ENCODE measurements at places on chromosomes 3 and 15.

GRCh38 chr15:48614051-48614450 is 31.5 kb downstream of the FBN1 start:
- DNase-seq = no peak

- no peak for DNase-seq
Measured at GRCh38 chr3:107416138-107416537, 38.9 kb downstream of the CCDC54 start.

DNA sequence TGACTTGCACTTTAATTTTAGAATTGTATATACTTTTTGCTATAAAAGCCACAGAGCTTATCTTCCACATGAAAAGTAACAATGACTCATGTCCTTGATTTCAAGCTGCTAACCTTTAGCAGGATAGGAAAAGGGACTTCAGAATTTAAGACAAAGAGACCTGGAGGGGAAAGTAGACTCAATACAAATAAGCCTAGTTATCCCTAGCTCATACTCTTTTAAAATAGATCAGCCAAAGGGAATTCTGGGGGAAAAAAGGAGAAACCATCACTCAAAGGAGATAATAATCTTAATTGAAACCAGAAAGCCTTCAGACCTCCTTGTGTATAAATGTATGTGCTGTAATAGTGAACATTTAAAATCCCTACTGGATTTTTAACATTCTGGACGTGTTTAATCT is 930.3 kb downstream of the NTRK3 start:
- no peak for DNase-seq

GRCh38 chr3:197540961-197541377 is 14.8 kb downstream of the BDH1 start:
- DNase-seq = no peak

DNA sequence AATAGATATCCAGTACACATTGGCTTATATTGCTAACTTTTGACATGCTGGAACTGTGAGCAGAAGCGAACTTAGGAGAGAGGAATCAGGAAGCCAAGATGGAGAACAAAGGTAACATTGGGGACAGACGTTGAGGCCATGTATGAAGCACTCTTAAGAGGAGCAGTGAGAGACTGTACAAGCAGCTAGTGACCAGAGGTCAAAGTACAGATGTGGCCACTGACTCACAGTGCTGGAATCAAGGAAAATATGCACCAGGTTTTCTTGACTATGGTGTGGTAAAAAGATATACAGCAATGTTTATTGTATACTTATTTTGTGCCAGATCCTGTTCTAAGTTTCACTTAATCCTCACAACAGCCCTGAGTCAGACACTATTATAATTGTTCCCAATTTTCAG is 2.0 kb upstream of the IL20RB start:
- DNase-seq = no peak

GRCh38 chr3:197203714-197204146 is 94.7 kb downstream of the DLG1 start:
- no peak for DNase-seq

- no peak for DNase-seq
Measured at GRCh38 chr15:47431501-47431900, 285.8 kb upstream of the SEMA6D start.

DNA sequence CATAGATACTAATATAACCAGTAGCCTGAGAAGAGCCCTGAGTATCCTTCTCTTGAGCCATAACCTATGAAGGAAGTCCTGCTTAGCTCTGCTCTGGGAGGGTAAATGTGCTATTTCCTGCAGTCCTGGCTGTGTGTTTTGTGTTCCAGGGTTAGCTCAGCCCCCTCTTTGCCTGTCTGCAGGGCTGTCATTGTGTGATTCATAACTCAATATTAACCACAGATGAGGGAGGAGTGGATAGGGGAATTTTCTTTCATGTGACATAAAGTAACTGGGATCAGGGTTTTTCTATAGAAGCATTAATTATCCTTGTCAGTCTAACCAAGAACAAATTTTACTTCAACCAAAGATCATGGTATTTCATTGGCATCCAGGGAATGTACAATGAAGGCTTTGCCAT is 183.3 kb upstream of the ZBTB20 start:
- DNase-seq = no peak

Measured in NCI-H446 (cell line).